ENCODE measurements at places on chromosomes 5 and 9.

GRCh38 chr9:130372057-130372456 lies 72.7 kb upstream of the ASS1 start:
- DNase-seq: no peak

DNA sequence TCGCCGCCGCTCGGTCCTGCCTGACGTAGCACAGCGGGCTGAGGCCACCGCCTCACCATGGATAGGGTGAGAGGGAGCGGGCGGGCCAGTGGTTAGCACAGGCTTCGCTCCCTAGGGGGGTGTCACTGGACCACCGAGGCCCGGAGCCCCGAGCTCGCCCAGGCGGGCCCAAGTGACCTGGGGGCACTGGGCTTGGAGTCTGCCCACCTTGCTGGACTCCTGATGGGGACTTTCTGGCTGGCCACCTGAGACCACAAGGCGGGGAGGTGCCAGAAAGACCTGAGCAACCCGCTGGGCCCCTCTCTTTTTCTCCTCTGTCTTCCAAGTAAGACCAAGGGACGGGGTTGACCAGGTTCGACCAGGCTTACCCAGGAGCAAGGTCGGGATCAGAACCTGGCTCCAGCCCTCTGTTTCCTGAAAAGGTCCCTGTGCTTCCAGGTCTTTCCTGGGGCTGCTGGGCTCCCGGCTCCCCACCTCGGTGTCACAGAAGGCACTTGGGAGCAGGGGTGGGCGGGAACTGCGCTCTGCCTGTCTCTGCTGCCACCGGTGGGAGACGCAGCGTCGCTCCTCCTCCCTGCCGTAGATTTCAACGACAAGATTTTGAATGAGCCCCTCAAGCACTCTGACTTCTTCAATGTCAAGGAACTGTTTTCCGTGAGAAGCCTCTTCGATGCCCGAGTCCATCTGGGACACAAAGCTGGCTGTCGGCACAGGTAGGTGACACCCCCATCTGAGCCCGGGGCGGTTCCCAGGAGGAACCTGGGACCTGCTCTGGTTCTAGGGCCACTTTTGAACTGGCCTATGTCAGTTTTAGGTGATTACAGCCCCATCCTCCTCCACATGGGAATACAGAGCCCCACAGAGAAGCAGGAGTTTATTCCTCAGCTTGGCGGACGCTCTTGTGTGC lies 1.0 kb downstream of the MRPS2 start:
- no peak for DNase-seq

GRCh38 chr9:3367185-3367584 lies 158.6 kb downstream of the RFX3 start:
- DNase-seq: no peak

DNA sequence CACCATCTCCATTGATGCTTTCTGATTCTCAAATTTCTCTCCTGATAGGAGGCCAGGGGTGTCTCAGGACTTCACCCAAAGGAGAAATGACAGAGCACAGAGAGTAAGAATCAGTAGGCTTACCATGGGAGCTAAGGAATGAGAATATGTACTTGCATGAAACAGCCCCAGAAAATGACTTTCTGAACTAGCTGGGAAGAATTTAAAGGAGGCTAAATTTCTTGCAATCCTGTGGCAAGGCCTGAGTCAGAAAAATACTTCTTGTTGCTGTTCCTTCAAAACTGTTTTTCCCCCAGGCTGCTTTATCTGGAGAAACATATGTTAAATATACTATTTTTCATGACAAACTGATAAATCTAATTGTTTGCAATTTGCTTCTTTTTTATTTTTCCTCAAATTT lies 53.4 kb upstream of the FBXL7 start:
- DNase-seq: no peak

GRCh38 chr9:7461791-7462190 lies 337.8 kb downstream of the DMAC1 start:
- DNase-seq: no peak

DNA sequence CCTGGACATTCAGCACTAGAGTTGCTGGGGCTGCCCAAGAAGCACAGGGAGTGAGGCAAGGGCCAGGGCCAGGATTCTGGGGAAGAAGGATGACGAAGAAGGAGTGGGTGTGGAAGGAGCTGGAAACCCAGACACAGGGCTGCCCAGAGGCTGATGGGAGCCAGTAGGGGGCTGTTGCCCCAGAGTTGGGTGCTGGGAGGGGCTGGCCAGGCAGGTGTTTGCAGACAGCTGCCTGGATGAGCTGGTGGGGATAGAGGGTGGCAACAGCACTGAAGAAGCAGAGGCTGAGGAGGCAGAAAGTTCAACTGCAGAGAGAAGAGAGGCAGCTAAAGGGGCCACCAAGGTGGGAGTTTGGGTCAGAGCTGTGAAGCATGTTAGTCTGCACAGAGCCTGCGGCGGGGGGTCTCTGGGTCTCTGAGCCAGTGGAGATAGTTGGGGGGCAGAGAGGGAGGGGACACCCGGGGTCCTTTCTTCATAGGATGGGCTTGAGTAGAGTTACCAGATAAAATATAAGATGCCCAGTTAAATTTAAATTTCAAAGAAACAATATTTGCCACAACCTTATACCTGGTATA lies 2.5 kb upstream of the AQP7 start:
- no peak for DNase-seq

- no peak for DNase-seq
Observed at GRCh38 chr9:7862170-7862569, 62.6 kb upstream of the DMAC1 start.

GRCh38 chr5:134577022-134577795 lies 51.7 kb downstream of the JADE2 start:
- no peak for DNase-seq

DNA sequence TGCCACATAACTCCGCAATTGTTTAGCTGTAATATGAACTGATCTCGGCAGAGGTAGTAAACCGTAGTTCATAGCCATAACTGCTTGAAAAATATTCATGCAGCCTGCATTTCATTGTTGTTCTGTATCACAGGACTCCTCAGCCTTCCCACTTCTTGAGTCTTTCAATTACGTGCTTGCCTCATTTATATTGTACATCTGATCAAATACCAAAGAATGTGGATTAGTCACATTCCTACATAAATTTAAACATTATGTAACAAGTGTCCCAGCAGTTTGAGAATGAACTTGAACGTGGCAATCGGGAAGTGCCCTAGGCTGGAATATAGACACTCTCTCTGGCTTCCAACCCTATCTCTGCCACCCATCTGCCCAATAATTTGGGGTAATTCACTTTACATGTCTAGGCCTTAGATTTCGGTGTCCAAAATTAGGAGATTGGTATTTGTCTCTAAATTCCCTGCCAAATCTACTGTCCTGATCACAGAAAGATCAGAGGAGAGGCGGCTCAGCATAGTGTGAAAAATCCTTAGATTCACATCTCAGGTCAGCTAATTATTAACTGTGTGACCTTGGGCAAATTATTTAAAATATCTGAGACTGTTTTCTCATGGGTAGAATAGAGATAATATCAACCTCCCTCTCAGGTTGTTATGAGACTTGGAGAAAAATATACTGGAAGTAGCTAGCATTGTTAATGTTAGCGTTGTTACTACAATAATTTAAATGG lies 215.1 kb upstream of the RFX3 start:
- no peak for DNase-seq

- no peak for DNase-seq
Observed at GRCh38 chr5:120139039-120139438, 325.1 kb upstream of the PRR16 start.

GRCh38 chr5:173714551-173715428 lies 98.3 kb upstream of the BOD1 start:
- DNase-seq: no peak

- no peak for DNase-seq
Observed at GRCh38 chr5:147691130-147691529, 91.4 kb downstream of the JAKMIP2 start.

GRCh38 chr5:36029914-36030313 lies 36.8 kb downstream of the UGT3A2 start:
- no peak for DNase-seq

DNA sequence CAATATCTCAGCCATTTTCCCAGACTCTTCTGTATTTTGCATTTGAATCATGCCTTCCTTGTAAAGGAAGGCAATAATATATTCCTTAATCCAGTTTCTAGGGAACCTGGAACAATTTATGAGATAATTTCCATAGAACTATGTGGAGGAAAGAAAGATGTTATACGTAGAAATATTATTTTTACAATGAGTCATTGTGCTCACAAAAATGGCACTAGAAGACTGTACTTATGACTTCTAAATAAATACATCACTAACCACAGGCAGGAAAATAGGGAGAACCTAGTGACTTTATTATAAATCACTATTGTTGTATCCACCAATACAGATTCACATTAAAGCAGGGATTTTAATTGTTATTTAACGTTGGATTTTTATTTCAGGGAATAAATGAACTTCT lies 87.6 kb downstream of the FBXO38 start:
- DNase-seq: no peak

- DNase-seq: no peak
Observed at GRCh38 chr9:89721176-89721700, 116.4 kb downstream of the GADD45G start.

GRCh38 chr9:102551346-102551745 lies 443.8 kb upstream of the CYLC2 start:
- no peak for DNase-seq

GRCh38 chr9:69542058-69542457 lies 130.1 kb downstream of the APBA1 start:
- DNase-seq: no peak

DNA sequence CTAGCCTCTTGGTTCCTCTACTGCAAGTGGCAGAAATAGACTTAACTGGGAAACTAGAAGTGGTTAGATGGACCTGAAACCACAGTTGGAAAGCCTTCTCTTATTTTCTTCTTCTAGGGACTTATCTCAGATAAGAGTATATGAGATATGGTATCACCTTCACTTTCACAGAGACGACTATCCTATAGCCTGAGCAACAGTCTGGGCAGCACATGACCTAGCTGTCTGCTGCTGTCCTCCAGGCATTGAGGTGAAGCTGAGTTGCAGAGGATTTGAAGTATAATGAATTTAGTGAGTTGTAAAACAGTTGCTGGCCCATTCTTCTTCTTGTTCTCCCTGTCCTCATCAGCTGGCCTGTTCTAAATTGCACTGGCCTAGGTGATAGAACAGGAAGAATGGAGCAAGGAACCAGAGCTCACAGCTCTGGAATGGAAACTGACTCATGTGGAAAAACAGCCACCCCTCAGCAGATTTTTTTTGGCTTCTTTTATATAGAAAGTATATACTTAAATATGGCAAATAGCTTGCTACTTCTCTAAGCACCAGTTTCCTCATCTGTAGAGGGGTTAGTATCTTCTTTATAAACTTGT lies 27.8 kb downstream of the RECK start:
- no peak for DNase-seq

- no peak for DNase-seq
Observed at GRCh38 chr9:89993678-89994630, 389.1 kb downstream of the GADD45G start.

DNA sequence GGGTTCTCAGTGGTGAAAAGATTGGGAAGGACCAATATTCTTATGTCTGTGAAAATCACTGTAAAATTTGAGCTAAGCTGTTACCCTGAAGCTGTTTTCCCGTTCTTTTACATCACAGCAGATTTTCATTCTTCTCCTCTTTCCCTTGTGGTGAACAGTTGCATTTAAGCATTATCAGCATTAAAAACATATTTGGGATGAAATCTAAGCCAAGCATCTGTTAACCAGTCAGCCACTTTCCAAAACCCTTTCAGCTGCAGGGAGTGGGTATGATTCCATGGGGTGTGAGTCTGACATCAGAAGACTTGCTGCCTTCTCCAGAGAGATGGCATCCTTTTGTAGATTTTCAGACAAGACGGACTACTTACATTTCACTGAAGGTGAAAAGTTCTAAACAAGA lies 97.2 kb downstream of the TRIO start:
- no peak for DNase-seq

- DNase-seq: no peak
Observed at GRCh38 chr5:107487056-107487542, 183.6 kb downstream of the EFNA5 start.

- DNase-seq: no peak
Observed at GRCh38 chr5:149280802-149281201, 9.1 kb downstream of the AFAP1L1 start.

DNA sequence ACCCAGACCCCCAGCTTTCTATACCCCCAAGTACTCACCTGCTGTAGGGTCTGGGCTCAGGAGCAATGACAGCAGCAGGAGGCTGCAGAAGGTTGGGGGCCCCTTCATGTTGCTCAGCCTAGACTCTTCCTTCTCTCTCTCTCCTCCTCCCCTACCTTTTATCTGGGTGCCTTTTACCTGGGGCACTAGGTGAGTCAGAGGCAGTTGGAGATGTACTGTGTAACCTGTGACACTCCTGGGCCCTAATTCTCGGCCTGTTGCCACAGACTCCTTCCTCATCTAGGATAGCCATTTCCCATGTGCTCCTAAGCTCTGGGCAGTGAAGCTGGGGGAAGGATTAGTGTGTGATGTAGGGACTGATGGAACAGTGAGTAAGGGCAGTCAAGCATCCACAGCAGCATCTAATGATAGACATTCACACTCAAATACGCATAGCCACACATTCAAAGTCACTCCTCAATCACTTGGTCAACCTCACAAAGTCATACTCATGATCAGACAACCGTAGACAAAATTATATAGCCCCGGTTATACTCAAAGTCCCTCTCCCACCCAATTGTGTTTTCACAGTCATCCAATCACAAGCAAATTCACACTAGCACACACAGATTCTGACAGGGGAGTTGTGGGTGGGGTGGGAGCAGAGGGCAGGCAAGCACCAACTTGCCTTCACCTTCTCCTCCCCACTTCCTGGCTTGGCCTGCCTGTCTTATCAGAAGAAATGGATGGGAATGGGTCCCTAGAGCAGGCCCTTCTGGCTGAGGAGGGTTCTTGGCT lies at the start of gene CCL27:
CCL27 (minus strand) TSS at position 132 of the 777 bp plus-strand sequence; CDS start at position 108, 24 bp downstream.
- DNase-seq: no peak

DNA sequence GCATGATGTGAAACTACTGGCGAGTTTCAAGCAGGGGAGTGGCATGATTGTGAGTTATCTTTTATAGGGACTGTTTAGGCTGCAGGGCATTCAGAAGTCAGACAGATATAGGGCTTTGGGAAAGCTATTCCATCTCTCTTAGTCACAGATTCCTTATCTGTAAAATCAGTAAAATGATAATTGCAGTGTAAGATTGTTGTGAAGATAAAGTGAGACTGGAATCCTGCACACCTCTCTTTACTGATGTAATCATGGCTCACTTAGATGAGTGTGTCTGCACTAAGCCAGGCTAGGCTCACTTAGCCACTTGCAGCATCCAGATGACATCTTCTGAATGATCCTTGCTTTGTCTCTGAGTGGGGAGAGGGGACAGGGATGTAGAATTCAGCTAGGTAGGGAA lies 81.8 kb upstream of the MAMDC2 start:
- no peak for DNase-seq

DNA sequence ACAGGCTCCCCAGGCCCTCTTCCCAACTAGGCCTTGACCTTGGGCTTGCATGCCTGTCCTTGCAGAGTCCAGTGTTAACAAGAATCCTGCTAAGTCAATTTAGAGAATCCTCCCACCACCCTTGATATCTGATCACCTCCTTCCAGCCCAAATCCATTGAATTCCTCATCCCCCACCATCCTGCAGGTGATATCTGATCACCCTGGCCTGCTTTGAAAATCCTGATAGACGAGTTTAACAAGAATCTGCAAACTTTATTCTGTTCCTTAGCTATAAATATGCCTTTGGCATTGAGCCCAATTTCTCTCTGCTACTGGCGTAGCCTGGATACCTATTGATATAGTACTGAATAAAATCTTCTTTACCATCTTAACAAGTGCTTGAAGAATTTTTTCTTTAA lies 125.5 kb downstream of the DIRAS2 start:
- DNase-seq: no peak

Measured in stimulated activated CD8-positive, alpha-beta memory T cell treated with anti-CD3 and anti-CD28 coated beads, Interleukin-2, amount 100 ng/mL, for 48 hours (primary cell).